ENCODE measurements at places on chromosomes 7 and 10. TPM values are rescaled to one million over a fixed set of nuclear protein-coding genes. Genes with fewer than 3 reads are reported as not detected.

The DOCK4 gene
- 155 TPM for total RNA-seq

The NEURL1 gene
- 44.4 TPM for total RNA-seq

The RNF133 gene
- total RNA-seq, result 1.6 TPM

The ELFN1 gene
- 11.0 TPM for total RNA-seq

The CDC14C gene
- total RNA-seq, result not detected

The NODAL gene
- total RNA-seq, result 3.1 TPM

The WDR86 gene
- total RNA-seq, result 121 TPM

The AKR1D1 gene
- not detected for total RNA-seq

The TRIL gene
- 8.8 TPM for total RNA-seq

The SUFU gene
- total RNA-seq, result 7.5 TPM

The ANKRD30A gene
- not detected for total RNA-seq

The EPO gene
- not detected for total RNA-seq

The FERD3L gene
- not detected for total RNA-seq

The EBLN1 gene
- not detected for total RNA-seq

The XPNPEP1 gene
- 108 TPM for total RNA-seq

The C10orf62 gene
- not detected for total RNA-seq

The ACTR3C gene
- total RNA-seq, result 12.2 TPM

The OIT3 gene
- total RNA-seq, result 0.94 TPM

The KCNMA1 gene
- 120 TPM for total RNA-seq

The HOXA9 gene
- total RNA-seq, result not detected

The LIPK gene
- total RNA-seq, result not detected

The PLXNA4 gene
- total RNA-seq, result 227 TPM

The PITX3 gene
- total RNA-seq, result not detected

The R3HCC1L gene
- 21.0 TPM for total RNA-seq

The SLC18A3 gene
- total RNA-seq, result not detected

The MYO1G gene
- 0.63 TPM for total RNA-seq

The COL1A2 gene
- 37.6 TPM for total RNA-seq

The PDIA4 gene
- 38.5 TPM for total RNA-seq

The OR2A42 gene
- under 0.01 TPM for total RNA-seq

The GLCCI1 gene
- total RNA-seq, result 90.8 TPM

The ELN gene
- total RNA-seq, result 6.9 TPM

The GIMAP4 gene
- total RNA-seq, result 3.4 TPM

The THNSL1 gene
- total RNA-seq, result 12.5 TPM

The KRIT1 gene
- total RNA-seq, result 130 TPM

The ENO4 gene
- 1.9 TPM for total RNA-seq

The LIMK1 gene
- 21.9 TPM for total RNA-seq

The MRLN gene
- 1.3 TPM for total RNA-seq

The SVOPL gene
- total RNA-seq, result 0.63 TPM

The ITIH5 gene
- 12.2 TPM for total RNA-seq

The RPEL1 gene
- total RNA-seq, result not detected

The HGF gene
- 8.8 TPM for total RNA-seq

The AKR1C2 gene
- 22.8 TPM for total RNA-seq

The MRPL32 gene
- total RNA-seq, result 38.2 TPM

The PVRIG gene
- not detected for total RNA-seq

The IFIT5 gene
- total RNA-seq, result 32.9 TPM

The SYT15 gene
- 0.31 TPM for total RNA-seq

The SLC13A4 gene
- 0.63 TPM for total RNA-seq

The PDE1C gene
- 39.1 TPM for total RNA-seq

The PAPOLB gene
- total RNA-seq, result 3.8 TPM

The CHST15 gene
- 64.8 TPM for total RNA-seq

The IGFBP1 gene
- total RNA-seq, result not detected

The VSTM4 gene
- total RNA-seq, result 2.2 TPM

The H2BK1 gene
- not detected for total RNA-seq

The CELF2 gene
- total RNA-seq, result 305 TPM

The PTPN20 gene
- 17.5 TPM for total RNA-seq

The CAV2 gene
- 9.1 TPM for total RNA-seq

The PWWP2B gene
- 5.9 TPM for total RNA-seq

The CHST3 gene
- total RNA-seq, result 7.8 TPM

The PFKFB3 gene
- 38.2 TPM for total RNA-seq

The HHEX gene
- 0.63 TPM for total RNA-seq

Data from parietal lobe (tissue), 2 donors.